ENCODE measurements at places on chromosomes 7 and 10.

- H3K4me3 ChIP-seq = peak overlapping the region; percentile 31
- H3K27me3 ChIP-seq = no peaks in the 10 kb centered on the region
- peaks cover 41% of the 10 kb centered on the region for H3K4me1 ChIP-seq
- peaks cover 7% of the 10 kb centered on the region for H3K36me3 ChIP-seq
Measured at GRCh38 chr7:158825628-158826289, 3.5 kb downstream of the ESYT2 start.

DNA sequence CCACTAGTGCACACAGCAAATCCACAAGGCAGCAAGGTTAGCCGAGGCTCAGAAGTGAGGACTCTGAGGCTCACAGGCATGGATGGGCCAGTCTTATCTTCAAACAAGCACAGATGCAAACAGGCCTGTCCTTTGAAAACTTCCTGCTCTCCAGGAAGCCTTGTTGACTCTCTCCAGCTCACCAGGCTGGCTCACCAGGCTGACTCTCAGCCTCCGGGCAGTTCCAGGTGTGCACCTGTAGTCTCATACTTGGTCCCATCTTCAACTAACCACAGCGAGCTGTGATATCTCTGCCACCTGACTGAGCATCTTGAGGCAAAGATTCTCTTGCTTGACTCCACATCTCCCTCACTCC, 173.9 kb upstream of the ZMIZ1 start:
- DNase-seq = no peak
- H3K4me3 ChIP-seq = no peak overlapping the region
- peaks cover 2% of the 10 kb centered on the region for H3K36me3 ChIP-seq

GRCh38 chr7:154427533-154427932, 375.3 kb downstream of the DPP6 start:
- no peaks in the 10 kb centered on the region for H3K27me3 ChIP-seq
- no peak overlapping the region for H3K4me3 ChIP-seq
- H3K36me3 ChIP-seq = no peaks in the 10 kb centered on the region
- no peak overlapping the region for H3K27ac ChIP-seq
- DNase-seq = no peak

DNA sequence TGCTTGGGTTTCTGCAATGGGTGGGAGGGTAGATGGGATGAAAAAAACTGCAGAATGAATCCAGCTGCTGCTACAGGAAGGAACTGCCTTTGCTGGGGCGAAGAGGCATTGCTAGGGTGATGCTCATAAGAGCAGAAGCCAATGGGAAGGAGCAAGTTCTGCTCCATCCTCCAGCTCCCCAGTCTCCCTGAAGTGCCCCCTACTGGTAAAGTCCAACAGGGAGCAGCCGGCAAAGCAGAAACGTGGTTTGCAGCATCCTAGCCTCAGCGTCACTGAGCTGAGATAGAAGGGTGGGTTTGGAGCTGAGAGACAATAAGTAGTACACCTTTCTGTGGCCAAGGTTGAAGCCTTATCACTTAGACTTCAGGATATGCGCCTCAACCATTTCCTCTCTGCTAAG, 220.5 kb downstream of the CCSER2 start:
- H3K27ac ChIP-seq = no peak overlapping the region
- no peak overlapping the region for H3K4me3 ChIP-seq
- H3K4me1 ChIP-seq = peaks cover 2% of the 10 kb centered on the region
- H3K27me3 ChIP-seq = peaks cover 35% of the 10 kb centered on the region

- peak overlapping the region; percentile 99 for H3K4me3 ChIP-seq
- no peaks in the 10 kb centered on the region for H3K27me3 ChIP-seq
- H3K4me1 ChIP-seq = peaks cover 29% of the 10 kb centered on the region
- H3K36me3 ChIP-seq = peaks cover 10% of the 10 kb centered on the region
Measured at GRCh38 chr10:100998183-100998990, 1.2 kb upstream of the LZTS2 start.

DNA sequence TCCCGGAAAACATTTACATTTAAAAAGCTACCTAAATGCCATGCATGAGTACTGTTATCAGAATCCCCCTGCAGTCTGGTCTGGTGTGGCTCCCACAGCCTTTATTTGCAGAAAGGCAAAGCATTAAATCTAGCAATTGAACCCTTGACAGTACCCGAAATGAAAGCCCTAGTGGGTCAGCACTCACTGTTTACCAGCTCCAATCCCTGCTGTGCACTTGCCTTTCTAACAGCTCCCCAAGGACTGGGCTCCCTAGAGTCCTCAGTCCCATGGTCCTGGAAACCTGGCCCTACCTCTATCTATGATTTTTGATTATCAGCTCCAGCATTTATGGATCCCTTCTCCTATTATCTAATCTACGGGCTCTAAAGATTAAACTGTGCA, 1.9 kb upstream of the MACC1 start:
- H3K27me3 ChIP-seq = no peaks in the 10 kb centered on the region
- no peaks in the 10 kb centered on the region for H3K36me3 ChIP-seq
- H3K4me3 ChIP-seq = no peak overlapping the region
- no peaks in the 10 kb centered on the region for H3K4me1 ChIP-seq

GRCh38 chr7:94562525-94562924, 52.9 kb downstream of the CASD1 start:
- H3K27me3 ChIP-seq = no peaks in the 10 kb centered on the region
- no peak overlapping the region for H3K4me3 ChIP-seq
- DNase-seq = no peak
- peaks cover 2% of the 10 kb centered on the region for H3K36me3 ChIP-seq

DNA sequence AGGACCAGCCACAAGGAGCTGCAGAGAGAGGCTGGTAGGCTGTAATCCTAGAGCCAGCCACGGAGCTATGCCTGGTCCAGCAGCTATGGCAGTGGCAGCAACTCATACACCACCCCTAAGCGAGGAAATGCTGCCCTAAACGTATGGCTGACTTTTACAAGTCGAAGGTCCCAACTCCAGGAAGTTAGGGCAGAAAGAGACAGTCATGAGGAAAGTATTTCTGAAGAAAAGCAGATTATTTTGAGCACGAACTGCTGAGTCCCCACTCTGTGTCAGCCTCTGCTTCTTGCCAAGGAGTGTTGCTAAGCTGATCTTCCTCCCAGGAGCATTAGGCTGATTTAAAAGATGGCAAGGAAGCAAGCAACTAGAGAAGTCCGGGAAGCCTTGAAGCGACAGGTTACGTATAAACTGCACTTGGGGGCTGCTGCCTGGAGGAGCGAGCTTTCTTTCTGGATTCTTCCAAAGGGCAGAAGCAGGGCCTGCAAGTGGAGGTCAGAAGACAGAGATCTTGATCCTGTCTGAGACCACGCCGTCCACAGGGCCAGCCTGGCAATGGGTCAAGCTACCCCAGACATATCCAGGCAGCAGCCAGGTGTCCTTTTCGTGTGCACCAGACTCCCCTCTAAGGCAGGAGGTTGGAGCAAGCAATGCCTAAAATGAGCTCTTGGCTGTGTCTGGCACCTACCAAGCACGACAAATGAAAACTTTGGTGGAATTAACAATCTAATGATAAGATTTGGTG, 39.4 kb downstream of the PLXNA4 start:
- peaks cover 10% of the 10 kb centered on the region for H3K4me1 ChIP-seq
- peak overlapping the region; percentile 72 for H3K27ac ChIP-seq
- H3K27me3 ChIP-seq = peaks cover 4% of the 10 kb centered on the region
- no peak overlapping the region for H3K4me3 ChIP-seq
- H3K36me3 ChIP-seq = no peaks in the 10 kb centered on the region
- no peak for DNase-seq

- no peak overlapping the region for H3K4me3 ChIP-seq
- no peaks in the 10 kb centered on the region for H3K36me3 ChIP-seq
- no peaks in the 10 kb centered on the region for H3K27me3 ChIP-seq
- no peak overlapping the region for H3K27ac ChIP-seq
- no peaks in the 10 kb centered on the region for H3K4me1 ChIP-seq
- DNase-seq = no peak
Measured at GRCh38 chr7:34362621-34363020, 295.4 kb upstream of the NPSR1 start.

- no peak overlapping the region for H3K27ac ChIP-seq
- peaks cover 2% of the 10 kb centered on the region for H3K27me3 ChIP-seq
- no peaks in the 10 kb centered on the region for H3K36me3 ChIP-seq
- peaks cover 2% of the 10 kb centered on the region for H3K4me1 ChIP-seq
- H3K4me3 ChIP-seq = peak overlapping the region; percentile 8
Measured at GRCh38 chr7:111931016-111931517, 275.1 kb downstream of the DOCK4 start.

DNA sequence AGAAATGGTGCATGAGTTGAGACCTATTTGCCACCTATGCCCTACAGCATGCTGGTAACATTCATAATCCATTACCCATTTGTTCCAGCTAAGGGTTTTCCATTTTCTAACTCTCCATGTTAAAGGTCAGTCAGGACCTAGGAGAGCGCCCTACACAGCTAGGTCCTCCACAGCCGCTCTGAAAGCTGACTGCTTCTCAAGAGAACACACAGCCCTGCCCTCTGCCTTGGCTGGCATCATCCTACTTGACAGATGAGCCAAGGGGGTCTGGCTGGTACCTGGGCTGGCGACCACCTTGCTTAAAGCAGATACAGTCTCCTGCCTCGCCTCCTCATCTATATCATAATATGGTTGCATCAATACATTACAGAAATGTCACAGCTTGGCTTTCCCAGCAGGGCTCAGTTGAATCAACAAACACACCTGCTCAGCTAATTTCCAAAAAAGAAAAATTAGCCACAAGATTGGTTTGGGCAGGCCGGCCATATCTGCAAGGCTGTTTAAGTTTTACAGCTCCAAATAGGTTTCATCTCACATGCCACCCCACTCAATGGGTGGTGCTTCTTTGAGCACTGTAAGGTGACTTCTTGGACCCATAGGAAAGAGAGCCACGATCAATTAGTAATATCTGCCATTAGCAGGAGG, 17.3 kb downstream of the TLL2 start:
- H3K27me3 ChIP-seq = peaks cover 52% of the 10 kb centered on the region
- H3K27ac ChIP-seq = no peak overlapping the region
- H3K4me1 ChIP-seq = no peaks in the 10 kb centered on the region

DNA sequence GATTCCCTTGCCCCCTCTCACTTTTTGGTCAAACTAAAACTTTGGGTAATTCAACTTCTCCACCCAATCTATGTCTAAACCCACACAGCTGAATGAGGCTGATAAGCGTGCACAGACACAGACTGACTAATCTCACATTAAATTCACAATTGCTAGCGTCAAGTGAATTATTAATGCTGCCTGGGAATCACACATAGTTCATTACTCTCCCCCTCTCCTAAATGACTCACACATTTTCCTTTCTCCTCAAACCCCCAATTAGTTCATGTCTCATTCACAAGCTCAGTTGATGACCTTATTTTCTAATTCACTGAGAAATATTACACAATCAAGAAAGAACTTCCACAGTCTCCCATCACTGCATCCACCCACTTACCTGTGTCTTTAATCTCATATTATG, 14.5 kb downstream of the KLF14 start:
- no peak overlapping the region for H3K4me3 ChIP-seq
- peaks cover 29% of the 10 kb centered on the region for H3K27me3 ChIP-seq
- H3K4me1 ChIP-seq = no peaks in the 10 kb centered on the region
- no peaks in the 10 kb centered on the region for H3K36me3 ChIP-seq
- no peak for DNase-seq

GRCh38 chr7:75639071-75639885, 99.5 kb downstream of the HIP1 start:
- H3K27ac ChIP-seq = peak overlapping the region; percentile 49
- peak; percentile 32 for DNase-seq
- H3K4me3 ChIP-seq = peak overlapping the region; percentile 93
- no peaks in the 10 kb centered on the region for H3K36me3 ChIP-seq
- H3K4me1 ChIP-seq = peaks cover 16% of the 10 kb centered on the region
- no peaks in the 10 kb centered on the region for H3K27me3 ChIP-seq

- no peak overlapping the region for H3K27ac ChIP-seq
- H3K36me3 ChIP-seq = no peaks in the 10 kb centered on the region
- DNase-seq = no peak
Measured at GRCh38 chr7:64098-64915, 128.1 kb upstream of the FAM20C start.

GRCh38 chr7:70355198-70356020, 757.1 kb downstream of the AUTS2 start:
- peak overlapping the region; percentile 6 for H3K27ac ChIP-seq
- H3K4me1 ChIP-seq = peaks cover 4% of the 10 kb centered on the region
- no peaks in the 10 kb centered on the region for H3K27me3 ChIP-seq
- DNase-seq = no peak
- no peaks in the 10 kb centered on the region for H3K36me3 ChIP-seq

- no peak overlapping the region for H3K27ac ChIP-seq
- no peaks in the 10 kb centered on the region for H3K4me1 ChIP-seq
- H3K27me3 ChIP-seq = peaks cover 7% of the 10 kb centered on the region
- DNase-seq = no peak
Measured at GRCh38 chr10:28948046-28948445, 270.7 kb downstream of the BAMBI start.

Data from T-helper 17 cell (primary cell).